NCI-H1417 treated with DMSO at 0.1 percent for 48 hours (cell line): ENCODE measurements at places on chromosomes 5 and 9.

GRCh38 chr9:121679901-121680635 is 28.6 kb downstream of the DAB2IP start:
- DNase-seq, result no peak

GRCh38 chr9:105242062-105242461 is 2.4 kb upstream of the SLC44A1 start:
- no peak for DNase-seq

GRCh38 chr5:116423587-116424257 is 150.9 kb downstream of the SEMA6A start:
- DNase-seq, result no peak

GRCh38 chr9:74521009-74521408 is 23.9 kb downstream of the RORB start:
- DNase-seq, result no peak

GRCh38 chr9:126809068-126809467 is 4.2 kb downstream of the ZBTB43 start:
- no peak for DNase-seq
